Stimulated activated CD4-positive, alpha-beta T cell treated with anti-CD3 and anti-CD28 coated beads, Interleukin-4, amount 100 ng/mL, for 24 hours (primary cell): ENCODE measurements at places on chromosomes 5 and 9.

DNA sequence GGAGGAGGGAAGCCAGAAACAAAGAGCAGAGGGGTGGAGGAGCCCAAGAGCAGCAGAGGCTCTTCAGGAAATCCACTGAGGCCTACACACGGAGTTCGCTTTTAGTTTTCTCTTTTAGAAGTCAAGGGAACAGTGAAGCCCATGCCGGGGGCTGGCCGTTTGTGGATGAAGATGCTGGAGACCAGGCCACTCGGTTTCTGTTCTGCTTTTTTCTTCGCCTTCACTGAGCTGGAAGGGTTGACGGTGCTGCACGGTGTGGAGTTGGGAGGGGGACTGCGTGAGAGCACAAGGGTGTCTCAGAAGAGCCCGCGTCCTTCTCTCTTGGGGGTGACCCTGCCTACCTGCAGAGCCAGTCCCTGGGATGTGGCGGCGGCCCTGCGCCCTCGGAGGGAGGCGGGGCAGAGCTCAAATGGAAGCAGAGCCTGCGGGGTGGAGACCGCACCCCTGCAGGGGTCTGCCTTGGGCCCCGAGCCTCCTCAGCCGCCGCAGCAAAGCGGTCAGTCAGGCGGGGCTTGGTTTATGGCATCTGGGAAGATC lies 68.5 kb upstream of the CACNA1B start:
- DNase-seq, result no peak

DNA sequence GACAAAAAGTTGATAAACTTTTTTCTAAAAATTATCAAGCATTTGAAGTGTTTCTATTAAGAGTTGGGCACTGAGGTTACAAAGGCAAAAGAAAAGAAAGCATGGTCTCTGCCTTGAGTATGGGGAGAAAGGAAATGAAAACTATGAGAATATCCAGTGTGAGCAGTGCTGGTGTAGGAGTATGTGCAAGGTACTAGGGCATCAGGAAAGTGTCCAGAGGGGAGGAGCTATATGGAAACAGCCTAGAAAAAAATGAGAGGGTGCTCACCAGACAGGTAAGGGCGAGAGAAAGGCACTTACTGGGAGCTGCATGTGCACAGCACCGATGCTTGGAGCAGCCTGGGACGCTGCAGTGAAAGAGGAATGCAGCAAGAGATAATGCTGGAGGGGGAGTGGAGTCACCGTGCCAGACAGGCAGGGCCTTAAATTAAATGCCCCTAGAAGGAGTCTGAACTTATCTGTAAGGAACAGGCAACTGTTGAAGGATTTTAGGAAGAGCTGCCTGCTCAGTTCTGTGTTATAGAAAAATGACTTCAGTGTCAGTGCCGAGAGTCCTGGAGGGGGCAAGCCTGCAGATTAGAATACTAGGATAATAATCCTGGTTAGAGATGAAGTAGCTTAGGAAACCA lies 14.0 kb downstream of the MCC start:
- DNase-seq, result no peak

DNA sequence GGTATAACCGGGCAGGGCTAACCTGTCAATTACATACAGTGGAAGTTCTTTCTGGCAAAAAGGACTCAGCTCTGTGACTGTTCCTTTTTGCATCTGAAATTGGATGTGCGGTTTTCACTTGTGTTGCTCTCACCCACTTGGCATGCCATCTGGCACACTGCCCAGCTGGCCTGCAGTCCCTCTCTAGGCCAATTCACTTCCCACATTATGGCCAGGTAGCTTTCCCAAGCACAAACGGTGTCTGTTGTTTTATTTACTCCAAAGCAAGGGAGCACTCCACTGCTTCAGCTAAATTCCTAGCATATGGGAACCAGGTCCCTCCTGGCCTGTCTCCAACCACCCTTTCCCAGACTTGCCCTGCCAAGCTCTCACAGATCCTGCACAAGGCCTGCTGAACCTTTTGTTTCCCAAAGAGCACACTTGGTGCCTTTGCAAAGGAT lies 132.5 kb downstream of the SEMA6A start:
- no peak for DNase-seq

GRCh38 chr9:107751567-107752210 lies 262.1 kb upstream of the KLF4 start:
- DNase-seq, result no peak

DNA sequence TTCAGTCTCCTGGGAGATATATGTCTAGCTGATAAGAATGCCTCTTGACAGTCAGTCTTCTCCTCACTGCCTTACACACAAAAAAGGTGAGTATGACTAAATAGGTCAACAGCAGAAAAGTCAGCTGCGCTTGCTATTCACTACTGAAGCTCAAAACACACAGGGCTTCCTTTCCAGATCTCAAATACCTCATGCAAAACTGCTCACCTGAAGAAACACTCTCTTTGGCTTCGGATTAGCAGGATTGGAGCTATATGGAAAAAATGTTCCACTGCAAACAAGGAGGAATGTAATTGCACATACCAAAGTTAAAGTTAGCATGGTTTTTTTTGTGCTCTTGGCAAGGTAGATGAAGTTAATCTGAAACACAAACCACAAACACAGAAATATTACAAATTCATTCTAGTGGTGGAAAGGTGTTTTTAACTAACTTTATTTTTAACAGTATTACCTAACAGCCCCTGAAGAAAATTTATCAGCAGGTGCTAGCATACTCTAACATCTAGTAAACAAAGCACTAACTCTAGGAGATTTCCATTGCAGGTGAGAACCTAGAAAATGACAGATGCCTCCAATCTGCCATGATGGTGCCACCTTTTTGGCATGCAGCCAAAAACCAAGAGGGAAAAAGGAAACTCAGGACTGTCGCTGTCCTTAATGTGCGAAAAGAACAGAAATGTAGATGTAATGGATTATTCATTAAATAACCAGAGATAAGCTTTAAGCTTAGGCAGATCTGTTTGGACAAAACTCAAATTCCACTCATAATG lies 31.8 kb downstream of the ERMP1 start:
- no peak for DNase-seq

DNA sequence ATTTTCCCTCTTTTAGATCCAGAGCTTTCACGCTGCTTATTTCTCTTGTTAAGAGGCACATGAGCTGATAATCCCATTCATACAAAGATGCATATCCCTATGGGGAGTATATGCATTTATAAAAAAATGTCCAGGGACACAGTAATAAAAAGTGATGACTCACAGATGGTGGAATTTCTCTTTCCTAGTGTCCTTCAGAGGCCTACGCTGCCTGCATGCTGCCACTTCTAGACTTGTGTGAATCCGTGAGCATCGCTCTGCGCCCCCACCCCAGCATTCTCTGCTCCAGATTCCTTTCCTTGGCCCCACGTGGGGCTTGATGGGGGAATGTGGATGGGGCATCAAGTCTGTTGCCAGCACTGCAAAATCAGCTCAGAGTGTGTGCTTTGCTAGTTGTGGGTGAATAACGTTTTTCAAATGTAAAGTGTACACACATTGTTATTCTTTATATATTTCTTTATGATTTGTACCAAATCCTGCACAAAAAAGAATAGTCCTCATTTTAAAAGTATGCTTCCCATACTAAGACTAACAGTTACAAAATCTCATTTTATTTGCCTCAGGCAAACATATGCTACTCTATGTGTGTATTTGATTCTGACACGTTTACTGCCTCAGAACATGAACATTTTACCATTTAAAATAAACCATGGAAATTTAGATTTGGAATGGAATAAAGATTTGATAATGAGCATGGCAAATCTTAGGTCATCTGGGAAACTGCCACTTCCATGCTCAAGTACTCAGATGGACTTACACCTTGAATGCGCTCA lies 22.4 kb upstream of the RASGRF2 start:
- no peak for DNase-seq

GRCh38 chr5:72847439-72847838 lies 31.0 kb downstream of the TNPO1 start:
- no peak for DNase-seq

DNA sequence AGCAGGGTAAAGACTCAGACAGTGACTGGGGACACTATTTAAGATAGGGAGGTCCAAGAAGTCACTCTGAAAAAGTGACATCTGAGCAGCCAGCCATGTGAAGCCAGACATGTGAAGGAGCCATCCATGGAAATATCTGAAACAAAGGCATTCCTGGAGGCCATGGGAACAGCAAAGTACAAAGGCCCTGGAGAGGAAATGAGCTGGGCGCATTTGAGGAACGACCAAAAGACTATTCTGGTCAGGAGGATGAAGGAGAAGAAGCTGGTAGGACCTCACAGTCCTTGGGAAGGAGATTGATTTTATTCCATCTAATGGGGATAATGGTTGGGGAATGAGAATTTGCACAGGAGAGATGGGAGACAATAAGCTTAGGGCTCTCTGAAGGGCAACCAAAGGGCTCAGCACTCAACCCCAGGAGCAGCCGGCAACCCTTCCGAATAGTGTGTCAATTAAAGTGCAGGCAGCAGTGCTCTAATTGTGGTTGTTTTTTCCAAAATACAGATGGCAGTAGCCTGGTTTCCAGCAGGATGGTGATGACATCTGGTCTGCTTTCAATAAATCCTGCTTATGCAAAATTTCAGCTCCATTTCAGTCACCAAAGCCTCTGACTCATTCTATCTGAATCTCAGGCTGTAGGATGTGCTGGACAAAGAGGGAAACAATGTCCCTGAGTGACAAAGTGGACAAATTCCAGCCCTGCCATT lies 26.7 kb downstream of the FOXI1 start:
- DNase-seq, result no peak

- no peak for DNase-seq
Measured at GRCh38 chr9:73357607-73358006, 205.9 kb downstream of the ANXA1 start.

DNA sequence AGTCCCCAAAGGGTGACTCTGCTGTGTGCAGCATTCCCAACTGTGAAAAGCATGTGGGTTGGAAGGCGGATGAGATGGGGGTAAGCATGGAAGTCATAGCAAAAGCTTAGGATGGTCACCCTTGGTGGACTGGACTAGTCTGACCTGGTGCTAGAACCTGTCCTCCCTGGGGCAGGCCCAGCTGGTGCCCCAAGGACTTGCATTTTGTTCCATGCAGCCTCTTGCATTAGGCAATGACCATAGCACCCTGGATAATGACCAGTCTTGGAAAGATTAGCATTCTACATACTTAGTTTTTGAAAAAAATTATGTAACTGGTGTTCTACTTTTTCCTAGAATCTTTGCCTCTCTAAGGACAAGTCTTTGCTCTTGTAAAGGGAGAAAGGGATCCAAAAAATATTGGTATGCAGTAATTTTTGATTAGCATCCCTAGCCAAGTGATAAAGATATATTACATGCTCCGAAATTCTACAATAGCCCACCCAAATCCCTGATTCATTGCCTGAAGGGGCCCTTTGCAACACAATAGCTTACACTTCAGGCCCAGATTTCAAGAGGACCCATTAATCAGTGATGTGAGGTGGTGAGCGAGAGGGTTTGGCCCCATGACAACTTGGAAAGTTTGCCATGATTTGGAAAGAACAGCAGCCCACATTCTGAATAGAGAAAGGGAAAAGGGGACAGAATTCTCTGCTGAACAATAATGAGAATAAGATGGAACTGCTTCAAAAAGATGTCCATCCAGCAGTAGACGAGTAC lies 93.3 kb upstream of the CD180 start:
- no peak for DNase-seq

GRCh38 chr9:12696931-12697622 lies 3.9 kb downstream of the TYRP1 start:
- no peak for DNase-seq

DNA sequence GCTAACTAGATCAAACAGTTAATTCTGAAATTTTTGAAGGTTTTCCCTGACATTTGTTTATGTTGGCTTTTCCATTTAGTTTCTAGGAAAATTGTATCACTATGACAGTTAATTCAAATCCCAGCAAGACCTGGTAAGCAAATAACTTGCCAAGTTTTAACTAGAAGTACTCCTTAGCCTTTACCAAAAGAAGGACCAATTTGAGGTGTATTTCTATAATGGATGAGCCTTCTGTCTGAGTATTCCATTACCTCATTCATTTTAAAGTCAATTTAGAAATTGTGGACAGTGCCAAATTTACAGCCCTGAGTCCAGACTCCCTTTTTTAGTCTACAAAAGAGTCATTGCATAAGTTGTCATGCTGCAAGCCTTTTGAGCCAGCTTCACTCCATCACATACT lies 687.6 kb downstream of the CETN3 start:
- DNase-seq, result no peak

DNA sequence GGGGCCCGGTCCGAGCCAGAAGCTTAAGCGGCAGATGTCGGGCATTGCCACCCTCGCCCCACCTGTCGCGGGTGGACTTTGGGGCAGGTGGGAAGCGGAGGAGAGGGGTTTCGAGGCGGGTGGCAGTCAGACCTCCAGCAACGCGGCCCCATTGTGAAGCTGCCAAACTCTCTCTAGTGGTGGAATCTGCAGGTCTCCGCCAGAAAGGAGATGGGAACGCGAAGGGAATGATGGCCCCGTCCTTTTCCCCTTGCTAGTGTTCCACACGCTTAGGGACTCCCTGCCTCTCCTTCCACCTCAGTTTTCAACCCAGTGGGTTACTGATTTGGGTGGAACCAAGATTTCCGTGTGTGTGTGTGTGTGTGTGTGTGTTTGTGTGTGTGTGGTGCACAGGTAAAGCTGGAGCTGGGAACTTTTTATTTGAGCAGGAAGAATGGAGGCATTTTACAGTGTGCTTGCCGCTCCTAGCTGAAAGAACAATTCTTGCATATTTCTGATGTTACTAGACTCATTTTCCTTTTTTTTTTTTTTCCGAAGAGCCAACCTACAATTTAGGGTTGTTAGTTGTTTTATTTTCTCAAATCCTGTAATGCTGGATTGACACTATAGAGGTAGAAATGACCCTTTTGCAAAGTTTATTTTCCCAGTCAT lies 1.3 kb downstream of the MACIR start:
- DNase-seq, result no peak

DNA sequence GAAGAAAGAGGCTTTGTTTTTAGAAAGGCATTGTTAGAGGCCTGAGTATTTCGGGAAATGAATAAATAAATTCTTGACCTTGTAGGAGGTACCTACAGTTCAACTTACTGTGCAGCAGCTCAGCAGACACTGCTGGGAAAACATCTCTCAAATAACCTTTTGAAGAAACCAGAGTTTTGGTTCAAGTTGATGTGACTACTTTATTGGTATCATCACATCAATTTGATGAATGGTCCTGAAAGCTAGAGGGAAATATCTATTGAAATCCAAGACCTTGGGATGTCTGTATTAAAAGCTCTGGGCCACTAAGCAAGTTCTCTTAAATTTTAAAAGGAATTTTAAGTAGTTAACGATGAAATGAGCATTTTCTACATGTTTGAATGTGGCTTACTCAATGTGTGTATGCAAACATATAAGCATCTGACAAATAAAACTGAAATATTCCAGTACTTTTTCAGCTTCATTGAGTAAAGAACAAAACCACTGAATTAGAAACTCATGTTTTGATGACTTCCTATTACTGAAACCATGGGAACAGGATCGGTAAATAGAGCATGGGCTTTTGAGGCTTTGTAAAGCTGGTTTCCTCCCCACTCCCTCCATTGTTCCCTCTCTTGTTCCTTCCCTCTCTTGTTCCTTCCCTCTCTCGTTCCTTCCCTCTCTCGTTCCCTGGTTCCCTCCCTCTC lies 36.7 kb downstream of the SLC27A6 start:
- DNase-seq, result no peak
